H1 (cell line): ENCODE measurements at places on chromosomes 5 and 9. TPM values are rescaled to one million over a fixed set of nuclear protein-coding genes. Genes with fewer than 3 reads are reported as not detected.

Gene MLANA
- polyA plus RNA-seq: not detected in 2 replicates

Gene F12
- 7.8 and 12.0 TPM in 2 replicates for polyA plus RNA-seq

Gene CCDC183
- 0.51 and 1.1 TPM in 2 replicates for polyA plus RNA-seq

DNA sequence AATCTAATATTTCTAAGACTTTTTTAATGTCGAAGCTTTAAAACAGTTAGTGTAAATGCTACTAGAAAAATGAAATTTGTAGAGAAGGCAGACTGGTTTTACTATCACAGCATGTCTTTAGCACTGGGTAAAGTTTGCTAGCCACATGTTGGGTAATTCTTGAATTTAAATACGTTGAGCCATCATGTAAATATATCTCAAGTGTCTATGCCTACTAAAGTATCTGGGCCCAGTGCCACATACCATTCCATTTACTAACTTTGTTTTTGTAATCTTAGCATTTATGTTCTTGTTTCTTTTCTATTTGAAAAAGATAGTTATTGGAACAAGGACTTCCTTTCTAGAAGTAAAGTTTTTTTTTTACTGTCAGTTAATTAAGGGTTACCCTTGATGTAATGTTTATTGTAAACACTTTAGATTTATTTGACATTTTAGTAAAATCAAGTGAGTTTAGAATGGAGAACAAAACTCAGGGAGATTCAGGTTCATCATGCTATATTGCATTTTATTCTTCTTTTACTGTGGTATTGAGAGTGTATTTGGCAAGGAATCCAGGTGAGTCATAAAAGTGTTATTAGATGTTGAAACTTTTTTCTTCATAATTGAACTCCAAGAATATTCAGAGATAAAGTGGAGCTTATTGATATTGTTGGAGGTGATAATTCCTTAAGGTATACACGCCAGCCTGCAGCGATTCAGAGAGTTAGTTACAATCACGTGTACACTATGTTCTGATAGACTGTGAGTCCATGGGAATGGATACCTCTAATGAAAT, 182.4 kb downstream of the CCDC171 start:
- no peaks in the 10 kb centered on the region for H3K27me3 ChIP-seq
- no peak overlapping the region for H3K27ac ChIP-seq
- no peaks in the 10 kb centered on the region for H3K36me3 ChIP-seq
- H3K4me1 ChIP-seq: no peaks in the 10 kb centered on the region

DNA sequence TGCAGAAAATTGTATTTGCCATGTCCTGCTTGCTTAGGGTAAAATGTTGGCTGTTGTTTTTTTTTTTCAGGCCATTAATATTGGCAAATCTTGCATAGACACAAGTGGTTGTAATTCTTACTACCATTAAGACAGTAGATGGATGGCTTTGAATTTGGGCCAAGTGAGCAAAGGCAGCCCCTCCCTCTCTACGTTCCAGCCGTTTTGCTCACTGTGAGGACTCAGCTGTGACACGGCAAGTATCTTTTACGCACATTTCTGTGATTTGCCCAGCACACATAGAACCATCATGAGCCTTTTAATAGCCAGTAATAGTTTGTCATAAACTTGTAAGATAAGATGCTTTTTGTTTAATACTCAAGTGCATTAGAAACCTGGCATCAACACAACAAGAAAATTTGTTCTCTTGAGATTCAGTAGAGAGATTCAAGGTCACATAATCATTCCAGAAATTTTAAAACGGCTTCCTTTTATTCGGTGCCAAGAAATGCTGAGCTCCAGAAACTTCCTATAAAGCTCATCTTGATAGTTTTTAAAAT, 205.2 kb upstream of the ADCY2 start:
- H3K27me3 ChIP-seq: no peaks in the 10 kb centered on the region
- H3K4me3 ChIP-seq: no peak overlapping the region
- no peaks in the 10 kb centered on the region for H3K36me3 ChIP-seq
- no peak for DNase-seq

DNA sequence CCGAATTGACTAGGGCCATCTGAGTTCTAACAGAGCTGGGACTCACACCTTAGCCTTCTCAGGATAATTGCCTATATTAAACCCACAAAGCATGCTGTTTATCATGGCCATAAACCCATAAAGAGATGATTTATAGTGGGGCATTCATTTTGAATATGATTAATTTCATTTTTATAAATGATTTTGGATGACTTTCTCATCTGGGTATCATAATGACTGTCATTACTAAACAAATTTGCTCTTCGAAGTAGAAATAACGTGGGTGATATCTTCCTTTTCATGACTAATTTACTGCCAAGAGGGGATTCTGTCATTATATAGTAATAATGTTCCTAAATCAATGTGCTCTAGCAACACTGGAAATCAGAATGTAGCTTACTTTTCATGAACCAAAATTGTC, 498.2 kb downstream of the CDH12 start:
- DNase-seq: no peak
- H3K4me3 ChIP-seq: no peak overlapping the region
- no peak overlapping the region for H3K27ac ChIP-seq
- H3K27me3 ChIP-seq: no peaks in the 10 kb centered on the region
- H3K4me1 ChIP-seq: no peaks in the 10 kb centered on the region
- H3K36me3 ChIP-seq: no peaks in the 10 kb centered on the region

- no peaks in the 10 kb centered on the region for H3K27me3 ChIP-seq
- DNase-seq: no peak
- H3K4me3 ChIP-seq: no peak overlapping the region
- H3K4me1 ChIP-seq: peaks cover 12% of the 10 kb centered on the region
- no peaks in the 10 kb centered on the region for H3K36me3 ChIP-seq
Measured at GRCh38 chr5:146069780-146070099, 35.6 kb downstream of the PLAC8L1 start.

GRCh38 chr5:36177154-36177553, 25.2 kb downstream of the SKP2 start:
- no peaks in the 10 kb centered on the region for H3K4me1 ChIP-seq
- H3K27me3 ChIP-seq: no peaks in the 10 kb centered on the region
- DNase-seq: no peak
- no peak overlapping the region for H3K27ac ChIP-seq

- H3K27ac ChIP-seq: no peak overlapping the region
- H3K36me3 ChIP-seq: no peaks in the 10 kb centered on the region
- H3K4me3 ChIP-seq: no peak overlapping the region
- H3K4me1 ChIP-seq: no peaks in the 10 kb centered on the region
Measured at GRCh38 chr9:85224729-85225128, 517.0 kb downstream of the AGTPBP1 start.

- H3K27me3 ChIP-seq: no peaks in the 10 kb centered on the region
- no peak overlapping the region for H3K4me3 ChIP-seq
- DNase-seq: no peak
Measured at GRCh38 chr5:53445569-53445968, 34.9 kb upstream of the FST start.

- H3K36me3 ChIP-seq: no peaks in the 10 kb centered on the region
- H3K4me1 ChIP-seq: no peaks in the 10 kb centered on the region
- DNase-seq: no peak
- H3K27me3 ChIP-seq: no peaks in the 10 kb centered on the region
- no peak overlapping the region for H3K27ac ChIP-seq
- H3K4me3 ChIP-seq: no peak overlapping the region
Measured at GRCh38 chr5:16350816-16351215, 114.8 kb downstream of the ZNF622 start.

GRCh38 chr5:93874080-93874479, 132.7 kb upstream of the POU5F2 start:
- H3K36me3 ChIP-seq: no peaks in the 10 kb centered on the region
- no peak overlapping the region for H3K27ac ChIP-seq
- no peaks in the 10 kb centered on the region for H3K27me3 ChIP-seq
- 0 out of 2 replicates have a peak, but pooled peaks cover 5% of the 10 kb centered on the region for H3K4me1 ChIP-seq
- H3K4me3 ChIP-seq: no peak overlapping the region
- no peak for DNase-seq

- peaks cover 5% of the 10 kb centered on the region for H3K4me1 ChIP-seq
- no peak for DNase-seq
- no peaks in the 10 kb centered on the region for H3K27me3 ChIP-seq
- H3K36me3 ChIP-seq: no peaks in the 10 kb centered on the region
Measured at GRCh38 chr9:86809759-86810367, 137.4 kb downstream of the GAS1 start.

DNA sequence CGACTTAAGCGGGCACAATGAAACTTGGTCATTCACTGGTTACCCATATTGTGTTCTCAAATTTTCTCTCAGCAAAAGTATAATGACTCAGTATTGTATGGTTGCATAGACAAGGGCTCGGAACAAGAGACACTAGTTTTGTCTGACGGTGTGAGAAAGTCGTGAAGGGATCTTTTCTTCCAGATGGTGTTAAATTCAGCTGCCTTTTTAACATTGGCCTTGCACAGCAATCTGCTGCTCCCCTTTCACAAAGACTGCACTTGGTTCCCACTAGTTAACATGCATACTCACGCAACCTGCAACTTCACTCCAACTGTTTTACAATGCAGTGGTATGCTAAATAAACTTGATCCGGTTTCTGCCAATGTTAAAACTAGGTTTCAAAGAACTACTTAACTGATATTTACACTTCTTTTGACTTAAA, 219.2 kb downstream of the MEF2C start:
- H3K4me1 ChIP-seq: peaks cover 23% of the 10 kb centered on the region
- H3K36me3 ChIP-seq: no peaks in the 10 kb centered on the region
- H3K4me3 ChIP-seq: no peak overlapping the region
- peaks cover 48% of the 10 kb centered on the region for H3K27me3 ChIP-seq
- no peak for DNase-seq

GRCh38 chr9:10274175-10274574, 338.6 kb downstream of the PTPRD start:
- H3K4me3 ChIP-seq: no peak overlapping the region
- no peaks in the 10 kb centered on the region for H3K36me3 ChIP-seq
- H3K27me3 ChIP-seq: no peaks in the 10 kb centered on the region
- H3K4me1 ChIP-seq: no peaks in the 10 kb centered on the region
- no peak overlapping the region for H3K27ac ChIP-seq

DNA sequence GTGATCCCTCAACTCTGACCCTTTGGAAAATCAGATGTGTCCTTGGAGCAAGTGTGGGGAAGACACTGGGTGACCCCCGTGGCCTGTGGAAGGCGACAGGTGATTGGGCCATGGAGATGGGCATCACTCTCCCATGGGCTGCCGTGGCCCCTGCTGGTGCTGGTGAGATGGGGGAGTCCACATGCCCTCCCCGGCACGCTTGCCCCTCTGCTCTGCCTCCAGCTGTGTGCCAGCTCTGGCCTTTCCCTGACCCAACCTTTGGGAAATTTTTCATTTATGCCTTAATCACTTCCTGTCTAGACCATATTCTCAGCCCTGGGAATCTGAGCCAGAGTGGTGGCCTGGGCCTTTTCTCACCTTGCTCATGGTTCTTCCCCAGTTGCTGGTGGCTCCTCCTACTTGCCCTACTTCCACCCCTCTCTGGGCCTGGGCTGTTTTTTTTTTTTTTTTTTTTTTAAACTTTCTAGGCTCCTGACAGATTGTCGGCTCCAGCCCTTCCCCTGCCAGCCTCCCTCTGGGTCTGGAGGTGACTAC, 56.6 kb downstream of the RGS3 start:
- H3K36me3 ChIP-seq: no peaks in the 10 kb centered on the region
- no peaks in the 10 kb centered on the region for H3K4me1 ChIP-seq
- no peak overlapping the region for H3K4me3 ChIP-seq

DNA sequence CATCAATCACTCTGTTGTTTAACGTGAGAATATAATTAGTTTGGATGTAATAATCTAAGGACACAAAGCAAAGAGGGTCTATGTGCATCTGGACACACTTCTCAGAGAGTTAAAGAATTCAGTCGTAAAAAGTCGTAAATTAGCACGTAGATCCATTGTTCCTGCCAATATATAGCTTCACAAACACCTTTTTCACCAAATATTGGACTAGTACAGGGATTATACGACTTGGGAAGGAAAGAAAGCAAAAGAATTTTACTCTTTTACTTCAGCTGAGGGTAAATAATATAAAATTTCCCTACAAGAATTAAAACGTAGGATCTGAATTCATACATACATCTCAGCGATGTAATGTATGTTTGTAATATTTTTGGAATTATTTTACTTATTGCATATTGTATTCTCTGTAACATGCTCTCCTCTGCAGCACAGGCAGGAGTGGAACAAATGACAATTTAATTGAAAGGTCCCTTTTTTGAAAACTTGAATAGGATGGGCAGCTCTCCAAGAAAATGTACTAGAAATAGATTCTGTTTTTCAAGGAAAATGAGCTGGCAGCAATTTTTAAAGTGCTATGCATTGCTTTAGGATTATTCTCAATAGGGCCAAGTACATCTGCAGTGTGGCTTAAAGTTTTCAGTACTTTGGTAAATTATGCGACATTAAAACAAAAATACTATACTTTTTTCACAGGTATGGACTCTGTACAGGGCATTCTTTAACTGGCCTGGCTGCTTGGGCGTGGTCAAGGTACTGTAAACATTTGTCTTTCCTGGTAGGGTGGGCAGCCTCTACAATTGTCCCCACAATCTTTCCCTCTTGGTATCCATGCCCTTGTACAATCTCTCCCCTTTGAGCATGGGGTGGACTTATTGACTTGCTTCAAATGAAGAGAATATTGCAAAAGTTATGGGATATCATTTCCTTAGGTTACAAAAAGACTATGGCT, 39.7 kb upstream of the HSD17B4 start:
- no peak overlapping the region for H3K27ac ChIP-seq
- no peaks in the 10 kb centered on the region for H3K36me3 ChIP-seq
- H3K27me3 ChIP-seq: no peaks in the 10 kb centered on the region
- no peaks in the 10 kb centered on the region for H3K4me1 ChIP-seq
